ENCODE measurements at places on chromosomes 13 and 19.

DNA sequence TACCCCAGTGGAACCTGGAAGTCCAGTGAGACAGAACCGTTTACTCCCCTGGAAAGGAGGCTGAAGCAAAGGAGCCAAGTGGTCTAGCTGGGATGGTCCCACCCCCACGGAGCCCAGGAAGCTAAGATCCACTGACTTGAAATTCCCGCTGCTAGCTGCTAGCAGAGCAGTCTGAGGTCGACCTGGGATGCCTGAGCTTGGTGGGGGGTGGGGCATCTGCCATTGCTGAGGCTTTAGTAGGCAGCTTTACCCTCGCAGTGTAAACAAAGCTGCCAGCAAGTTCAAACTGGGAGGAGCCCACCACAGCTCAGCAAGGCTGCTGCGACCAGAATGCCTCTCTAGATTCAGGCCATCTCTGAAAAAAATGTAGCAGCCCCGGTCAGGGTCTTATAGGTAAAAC is 437.0 kb downstream of the SUCLA2 start:
- no peak for DNase-seq

- no peak for DNase-seq
Observed at GRCh38 chr19:33291623-33292534, 10.5 kb downstream of the CEBPA start.

DNA sequence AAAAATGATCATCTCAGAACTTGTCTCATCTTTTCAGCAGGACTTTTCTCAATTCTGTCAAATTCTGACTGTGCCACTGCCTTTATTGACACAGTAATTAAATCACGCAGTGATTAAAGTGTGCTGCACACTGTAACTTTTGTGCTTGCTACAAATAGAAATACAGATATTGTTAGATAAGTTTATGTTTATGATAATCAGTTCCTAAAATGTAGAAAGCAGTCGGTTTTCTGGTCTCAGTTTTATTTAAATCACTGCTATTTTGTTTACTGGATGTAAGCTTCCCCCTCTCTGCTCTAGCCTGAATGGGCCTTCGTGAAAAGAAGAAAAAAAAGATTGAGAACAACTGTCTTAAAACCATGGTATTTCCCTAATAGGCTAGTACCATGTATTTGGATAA is 258.8 kb upstream of the STARD13 start:
- no peak for DNase-seq

DNA sequence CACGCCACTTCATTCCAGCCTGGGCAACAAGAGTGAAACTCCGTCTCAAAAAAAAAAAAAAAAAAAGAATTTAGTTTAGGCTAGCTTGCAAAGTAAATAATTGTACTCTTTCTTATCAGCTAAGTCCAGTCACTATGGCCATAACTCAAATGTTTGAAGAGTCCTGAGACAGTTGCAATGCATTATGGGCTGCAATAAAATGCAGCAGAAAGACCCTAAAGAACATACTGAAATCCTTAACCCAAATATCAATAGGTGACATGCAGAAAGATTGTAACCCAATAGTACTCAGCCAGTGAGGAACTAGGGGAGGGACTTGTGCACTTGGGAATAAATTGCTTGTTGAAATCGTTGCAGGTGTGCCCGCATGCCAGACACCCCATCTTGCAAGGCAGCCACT is 20.9 kb upstream of the FFAR2 start:
- no peak for DNase-seq

DNA sequence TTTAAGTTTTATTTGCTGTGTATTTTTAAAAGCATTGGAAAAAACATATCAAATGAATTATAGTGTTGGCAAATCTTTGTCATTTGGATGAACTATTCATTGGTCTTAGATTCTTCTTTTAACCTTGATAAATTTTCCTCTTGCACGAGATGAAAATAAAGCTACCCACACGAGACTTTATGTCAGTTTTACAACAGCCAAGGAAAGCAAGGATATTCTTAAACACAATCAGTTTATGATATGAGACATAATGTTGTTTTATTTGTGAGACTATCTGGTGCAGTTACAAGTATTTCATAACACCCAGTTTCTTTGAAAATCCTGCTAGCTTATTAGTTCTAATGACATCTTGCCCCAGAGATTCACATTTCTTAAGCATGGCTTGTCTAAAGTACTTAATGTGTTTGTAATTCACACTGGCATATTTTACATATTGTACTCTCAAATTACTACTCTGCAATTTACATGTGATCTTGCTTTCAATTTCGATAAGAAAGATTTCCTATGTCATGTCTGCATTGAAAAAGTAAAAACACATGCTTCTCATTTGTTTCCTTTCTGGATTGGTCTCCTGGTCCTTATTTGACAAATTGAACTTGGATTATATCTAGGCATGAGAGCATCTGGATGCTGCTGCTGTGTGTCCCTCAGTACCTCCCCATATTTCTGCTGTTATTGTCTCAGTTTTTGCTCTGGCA is 955.5 kb upstream of the PCDH9 start:
- DNase-seq = no peak
